ENCODE measurements at places on chromosomes 3 and 15. TPM values are rescaled to one million over a fixed set of nuclear protein-coding genes. Genes with fewer than 3 reads are reported as not detected.

DNA sequence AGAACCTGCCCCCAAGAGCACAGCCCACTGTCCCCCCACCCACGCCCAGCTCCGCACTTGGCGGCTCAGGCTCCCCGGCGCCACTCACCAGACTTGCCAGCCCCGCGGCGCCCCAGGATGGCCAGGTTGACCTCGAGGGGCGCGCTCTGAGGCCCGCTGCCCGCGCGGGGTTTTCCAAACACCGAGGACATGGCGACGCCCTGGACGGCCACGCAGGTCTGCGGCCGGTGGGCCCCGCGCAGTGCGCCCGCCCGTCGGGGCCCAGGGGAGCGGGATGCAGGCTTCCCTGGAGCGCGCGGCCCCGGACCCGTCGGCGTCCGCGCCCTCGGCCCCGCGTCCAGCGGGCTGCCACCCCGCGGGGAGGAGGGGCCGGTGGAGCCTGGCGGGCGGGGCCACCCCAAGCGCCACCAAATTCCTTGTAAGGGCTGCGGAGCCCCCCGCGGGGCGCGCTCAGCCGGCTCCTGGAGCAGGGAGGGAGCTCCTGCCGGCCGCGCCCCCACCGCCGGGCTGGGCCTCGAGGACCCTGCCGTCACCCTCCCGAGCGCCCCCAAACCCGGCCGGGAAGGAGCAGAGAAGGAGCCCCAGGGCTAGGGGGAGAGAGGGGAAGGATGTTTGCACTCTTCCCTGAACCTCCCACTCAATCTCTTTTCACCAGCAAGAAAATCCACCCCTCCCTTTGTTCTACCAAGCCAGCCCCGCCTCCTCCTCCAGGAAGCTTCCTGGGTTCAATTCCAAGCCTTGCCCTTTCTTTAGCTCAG is at the start of gene RASL12:
TSS of gene RASL12 (minus strand) at position 347 of the 758 bp plus-strand sequence. CDS start at position 191, 156 bp downstream.
- ATAC-seq: peak; percentile 18

DNA sequence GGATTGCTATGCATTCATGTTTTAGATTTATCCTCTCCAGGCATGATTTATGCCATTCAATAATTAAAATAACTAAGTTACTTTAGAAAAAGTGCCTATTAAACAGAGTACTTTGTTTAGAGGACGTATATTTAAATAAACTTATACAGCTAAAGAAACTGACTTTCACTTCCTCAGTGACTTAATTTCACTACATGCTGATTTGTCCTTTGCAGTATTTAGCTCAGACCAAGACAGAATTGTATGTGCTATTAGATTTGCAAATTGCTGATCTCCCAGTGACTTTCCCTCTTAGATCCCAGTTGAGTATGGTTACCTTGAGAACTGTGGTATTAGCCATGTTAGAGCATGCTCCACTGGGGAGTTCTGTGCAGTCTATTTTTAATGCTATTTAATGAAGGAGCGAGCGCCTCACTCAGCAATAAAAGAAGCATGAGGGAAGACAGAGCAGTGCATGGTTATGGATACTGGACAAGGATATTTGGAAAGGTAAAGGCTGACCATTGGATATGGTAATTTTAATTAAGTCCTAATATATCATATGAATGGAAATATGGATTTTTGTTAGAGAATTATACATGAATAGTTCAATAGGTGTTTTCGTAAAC is 2.7 kb downstream of the ARPP21 start:
- ATAC-seq: no peak

CDCP1 gene
- 85.6 TPM for total RNA-seq

C3orf22 gene
- not detected for total RNA-seq

ADAMTS17 gene
- 4.0 TPM for total RNA-seq

- peak; percentile 64 for ATAC-seq
Measured at GRCh38 chr3:58459160-58459559, 25.5 kb upstream of the PDHB start.

CLDN11 gene
- 1.2 TPM for total RNA-seq

ZNF774 gene
- 2.4 TPM for total RNA-seq

- ATAC-seq: peak; percentile 73
Measured at GRCh38 chr15:31262901-31263671, 63.5 kb upstream of the KLF13 start.

DNA sequence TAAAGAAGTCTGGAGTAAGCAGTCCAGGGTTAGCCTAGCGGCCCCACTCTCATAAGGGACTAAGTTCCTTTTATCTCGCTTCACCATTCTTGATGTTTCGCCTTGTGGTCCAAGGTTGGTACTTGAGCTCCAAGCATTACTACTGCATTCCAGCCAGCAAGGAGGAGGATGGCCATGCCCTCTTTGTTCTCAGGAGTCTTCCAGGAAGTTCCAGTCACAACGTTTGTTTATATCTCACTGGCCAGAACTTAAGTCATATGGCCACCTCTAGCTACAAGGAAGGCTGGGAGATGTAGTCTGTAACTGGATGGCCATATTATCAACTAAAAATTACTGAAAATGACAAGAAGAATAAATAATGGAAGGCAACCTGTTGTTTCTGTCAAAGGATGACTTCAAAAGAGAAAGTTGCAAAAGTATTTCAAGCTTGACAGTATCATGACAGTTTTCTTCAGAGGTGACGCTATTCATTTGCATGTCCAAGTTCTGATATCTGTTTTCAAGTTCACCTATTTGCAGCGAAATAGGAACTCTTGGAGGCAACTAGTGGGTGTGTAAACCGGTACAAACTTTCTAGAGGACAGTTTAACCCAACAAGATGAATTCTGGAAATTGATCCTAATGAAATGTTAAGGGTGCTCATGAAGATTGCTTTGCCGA is 118.6 kb downstream of the PGPEP1L start:
- no peak for ATAC-seq

DNAH12 gene
- 0.08 TPM for total RNA-seq

EPM2AIP1 gene
- 8.5 TPM for total RNA-seq

Data from esophagus mucosa (tissue), 1 donor.